ENCODE measurements at places on chromosomes 5 and 9.

GRCh38 chr5:71839096-71839884 lies 120.2 kb downstream of the CARTPT start:
- DNase-seq: no peak

DNA sequence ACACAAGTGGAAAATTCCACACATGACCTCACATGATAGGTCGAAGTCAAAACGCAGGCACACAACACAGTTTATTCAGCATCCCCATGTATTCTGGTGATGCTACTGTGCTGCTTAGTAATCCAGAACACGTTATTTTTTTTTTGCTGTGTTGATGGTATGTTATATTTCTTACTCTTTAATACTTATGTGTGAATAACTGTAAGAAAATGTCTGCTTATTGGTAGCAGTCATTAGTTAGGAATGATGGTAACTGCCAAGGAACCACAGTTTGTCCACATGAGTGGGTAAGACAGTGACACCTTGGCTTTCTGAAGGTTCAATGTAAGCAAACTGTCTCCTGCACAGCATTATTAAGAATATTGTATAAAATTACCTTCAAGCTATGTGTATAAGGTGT lies 107.7 kb upstream of the DAPK1 start:
- DNase-seq: no peak

DNA sequence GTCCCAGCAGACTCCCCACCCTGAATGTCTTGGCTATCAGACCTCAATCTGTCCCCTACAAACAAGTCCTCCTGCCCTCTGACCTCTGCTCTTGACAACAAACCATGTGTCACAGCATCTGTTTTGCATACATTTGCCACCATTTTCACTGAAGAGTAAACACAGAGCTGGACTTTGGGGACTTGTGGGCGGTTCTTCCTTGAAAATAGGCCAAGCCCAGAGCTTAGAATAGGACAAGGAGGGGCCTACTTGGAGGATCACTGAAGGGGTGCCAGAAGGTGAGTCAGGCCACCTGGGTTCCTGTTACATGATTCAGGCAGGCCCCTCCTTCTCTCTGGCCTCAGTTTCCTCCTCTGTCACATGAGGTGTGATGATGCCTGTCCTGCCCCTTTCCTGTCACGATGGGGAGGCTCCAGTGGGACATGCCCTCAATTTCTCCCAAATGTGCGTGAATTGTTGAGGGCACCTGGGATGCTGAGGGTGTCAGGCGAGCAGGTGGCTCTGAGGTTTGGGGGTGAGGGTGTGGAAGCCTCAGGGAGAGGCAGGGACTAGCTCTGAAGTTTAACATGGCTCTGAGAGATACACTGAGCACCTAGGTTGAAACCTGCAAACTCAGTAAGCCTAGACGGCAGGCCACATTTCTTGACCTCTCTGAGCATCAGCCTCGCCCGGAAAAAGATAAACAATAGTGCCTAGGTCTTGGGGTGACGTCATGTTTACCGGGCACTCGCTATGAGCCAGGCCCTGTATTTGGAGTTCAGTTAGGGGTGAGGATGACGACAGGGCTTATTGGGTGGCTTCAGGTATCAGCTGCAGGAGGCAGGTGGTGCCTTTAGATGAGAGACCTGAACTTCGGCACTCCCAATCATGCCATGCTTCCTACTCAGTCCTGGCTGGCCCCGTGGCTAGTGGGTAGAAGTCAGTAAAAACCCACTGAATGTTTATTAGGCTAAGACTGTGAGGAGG lies 107.6 kb upstream of the PITX1 start:
- DNase-seq: peak; percentile 8

- DNase-seq: no peak
Observed at GRCh38 chr5:34977934-34978613, 48.7 kb downstream of the DNAJC21 start.

- no peak for DNase-seq
Observed at GRCh38 chr5:37840053-37841034, 503 bp upstream of the GDNF start.

GRCh38 chr5:14663734-14664269 lies 716 bp upstream of the OTULIN start:
- DNase-seq: no peak

- no peak for DNase-seq
Observed at GRCh38 chr5:96236831-96237230, 196.2 kb downstream of the PCSK1 start.

- no peak for DNase-seq
Observed at GRCh38 chr5:77936365-77936693, 160.2 kb upstream of the TBCA start.

GRCh38 chr9:13911473-13911872 lies 402.5 kb downstream of the NFIB start:
- DNase-seq: no peak

DNA sequence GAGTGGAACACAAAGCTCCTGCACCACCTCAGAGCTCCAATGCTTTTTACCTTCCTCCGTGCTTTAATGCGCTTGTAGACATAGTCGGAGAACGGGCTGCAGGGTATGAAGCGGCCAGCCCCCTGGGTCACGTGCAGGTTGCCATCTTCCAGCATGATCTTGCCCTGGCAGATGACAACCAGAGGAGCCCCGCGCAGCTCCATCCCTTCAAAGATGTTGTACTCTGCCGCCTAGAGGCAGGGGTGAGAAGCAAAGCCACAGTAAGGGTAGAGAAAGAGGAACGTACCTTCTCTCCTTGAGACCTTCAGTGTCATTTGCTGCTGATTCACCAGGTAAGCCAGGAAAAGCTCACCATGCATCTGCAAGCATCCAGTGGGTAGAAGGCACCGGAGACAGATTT lies 112.3 kb downstream of the DPYSL3 start:
- no peak for DNase-seq

DNA sequence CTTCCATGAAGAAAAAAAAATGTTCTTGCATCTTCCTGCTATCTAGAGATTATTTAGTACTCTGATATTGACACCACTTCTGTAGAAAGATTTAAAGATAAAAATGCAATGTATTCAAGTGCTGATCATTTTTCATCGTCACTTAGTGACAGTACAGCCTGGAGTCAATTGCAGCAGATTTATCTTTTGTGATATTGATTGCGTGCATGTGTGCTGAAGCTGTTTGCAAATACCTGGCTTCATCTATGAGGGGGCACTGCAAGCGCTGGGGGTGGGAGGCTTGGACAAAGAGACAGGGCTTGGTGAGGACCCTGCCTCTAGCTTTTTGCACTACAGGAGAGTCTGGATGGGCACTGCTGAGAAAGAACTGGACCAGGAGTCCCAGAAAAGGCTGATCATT lies 38.0 kb upstream of the MED27 start:
- DNase-seq: no peak

GRCh38 chr5:175576096-175576495 lies 81.8 kb upstream of the HRH2 start:
- DNase-seq: no peak

DNA sequence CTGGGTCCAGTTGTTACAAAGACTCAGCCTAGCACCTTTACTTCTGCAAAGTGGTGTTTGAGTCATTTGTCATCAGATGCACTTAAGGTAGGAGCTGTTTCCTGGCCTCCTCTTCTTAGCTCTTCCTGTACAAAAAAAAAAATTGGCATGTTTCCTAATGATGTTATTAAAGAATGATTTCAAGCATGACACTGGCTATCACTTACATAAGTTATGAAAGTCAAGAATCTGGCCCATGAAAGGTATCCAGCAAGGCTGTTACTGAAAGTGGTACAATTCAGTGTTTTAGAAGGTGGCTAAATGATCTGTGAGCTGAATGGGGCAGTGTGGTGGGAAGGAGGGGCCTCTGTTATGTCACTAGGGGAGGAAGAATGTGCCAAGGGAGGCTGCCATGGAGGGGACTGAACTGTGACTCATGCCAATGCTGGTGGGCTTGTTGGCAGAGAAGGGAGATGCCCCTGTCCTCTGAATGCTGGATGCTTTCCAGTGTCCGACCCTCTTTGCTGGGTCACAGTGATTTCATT lies 175.1 kb upstream of the MAP1B start:
- no peak for DNase-seq
